Heart right ventricle (tissue), 16 donors: ENCODE measurements at places on chromosomes 1 and 21.

DNA sequence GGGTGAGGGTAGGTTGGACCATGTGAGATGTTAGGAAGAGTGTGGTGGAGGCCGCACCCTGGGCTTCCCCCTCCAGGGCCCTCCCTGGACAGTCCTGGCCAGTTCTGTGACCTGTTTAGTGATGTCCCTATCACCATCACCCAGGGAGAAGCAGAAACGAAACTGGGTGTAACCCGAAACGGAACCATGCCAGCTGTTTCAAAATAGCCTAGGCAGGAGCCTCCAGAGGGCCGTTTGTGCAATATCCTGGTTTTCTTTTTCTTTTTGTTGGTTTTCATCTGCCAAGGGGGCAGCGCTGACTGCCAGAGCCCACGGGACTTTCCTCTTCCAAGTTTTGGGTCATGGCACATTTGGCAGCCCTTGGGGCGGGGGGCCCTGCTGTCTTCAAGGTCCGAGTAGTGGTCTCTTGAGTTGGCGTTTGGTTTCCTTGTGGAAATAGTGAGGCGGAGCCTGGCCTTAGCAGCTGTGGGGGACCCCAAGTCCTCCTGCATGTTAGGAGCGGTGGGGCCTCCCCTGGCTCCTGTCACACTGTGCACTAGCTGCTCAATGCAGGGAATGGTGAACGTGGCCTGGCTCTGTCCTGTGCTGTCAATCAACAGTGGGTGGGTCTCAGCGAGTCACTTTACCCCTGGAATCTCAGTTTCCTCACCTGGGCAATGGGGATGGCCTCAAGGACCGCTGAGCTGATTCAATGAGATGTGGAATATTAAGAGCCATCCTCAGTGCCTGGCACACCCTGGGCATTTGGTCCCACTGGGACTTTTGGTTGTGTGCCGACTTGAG lies 90.7 kb downstream of the ARHGEF10L start:
- DNase-seq, result peak; percentile 61

DNA sequence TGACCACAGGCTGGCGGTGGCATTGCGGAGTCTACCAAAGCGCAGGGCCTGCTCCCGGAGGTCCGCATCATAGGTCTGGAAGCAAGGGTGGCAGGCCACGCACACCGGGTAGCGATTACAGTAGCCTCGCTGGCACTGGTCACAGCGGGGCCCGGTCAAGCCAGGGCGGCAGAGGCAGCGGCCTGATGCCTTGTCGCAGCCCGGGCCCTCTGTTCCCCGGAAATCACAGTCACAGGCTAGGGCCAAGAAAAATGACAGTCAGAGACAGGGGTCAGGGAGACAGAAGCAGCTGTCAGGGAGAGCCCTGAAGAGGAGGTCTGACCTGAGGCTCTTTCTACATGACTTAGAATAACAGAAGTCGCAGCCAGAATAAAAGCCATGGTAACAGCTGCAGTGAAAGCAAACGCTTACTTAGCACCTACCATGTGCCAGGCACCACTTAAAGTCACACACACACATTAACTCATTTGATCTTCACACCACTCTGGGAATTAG lies 26.4 kb downstream of the LAMB3 start:
- no peak for DNase-seq

DNA sequence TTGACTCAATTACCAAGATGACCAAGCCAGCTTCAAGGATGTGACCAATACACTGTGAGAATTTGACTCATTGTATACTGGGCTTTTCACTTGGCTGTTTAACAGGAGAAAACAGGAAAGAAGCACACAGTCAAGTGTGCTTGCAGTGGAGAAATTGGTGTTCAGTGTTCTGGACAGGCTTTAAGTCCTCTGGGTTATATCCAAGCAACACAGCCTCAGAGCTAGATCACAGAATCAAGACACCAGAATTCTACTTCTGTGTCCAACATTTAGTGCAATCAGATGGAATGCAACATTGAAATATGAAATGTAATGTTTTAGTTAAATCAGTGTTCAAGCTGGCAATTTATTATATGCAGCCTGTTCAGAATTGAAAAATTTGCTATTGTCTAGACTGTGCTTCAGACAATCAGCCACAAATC lies 694.4 kb downstream of the LTN1 start:
- DNase-seq, result no peak

- no peak for DNase-seq
Measured at GRCh38 chr21:8990326-8991087, 1530.9 kb upstream of the TPTE start.

DNA sequence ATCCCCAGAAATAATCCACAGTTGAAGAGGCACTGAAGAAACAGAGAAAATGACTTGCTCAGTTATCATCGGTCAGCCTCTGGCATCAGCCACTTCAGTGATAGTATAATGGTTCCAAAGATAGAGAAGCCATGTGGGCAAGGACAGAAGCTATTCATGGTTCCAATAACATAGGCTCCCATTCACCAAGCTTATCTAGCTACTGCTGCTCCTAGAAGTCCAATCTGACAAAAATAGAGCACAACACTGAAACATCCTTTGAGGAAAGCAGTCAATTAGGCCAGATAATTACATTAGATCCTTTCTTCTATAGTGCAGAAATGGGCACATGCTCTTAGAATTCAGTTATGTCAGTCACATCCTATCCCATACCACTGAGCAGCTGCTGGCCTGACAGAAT lies 33.5 kb upstream of the CRB1 start:
- no peak for DNase-seq

GRCh38 chr1:219875860-219876259 lies 52.5 kb downstream of the SLC30A10 start:
- no peak for DNase-seq

- DNase-seq, result peak; percentile 45
Measured at GRCh38 chr1:94864821-94865220, 44.7 kb downstream of the SLC44A3 start.
